Hippocampal formation (tissue), 2 donors: ENCODE measurements at places on chromosomes 7 and 10.

DNA sequence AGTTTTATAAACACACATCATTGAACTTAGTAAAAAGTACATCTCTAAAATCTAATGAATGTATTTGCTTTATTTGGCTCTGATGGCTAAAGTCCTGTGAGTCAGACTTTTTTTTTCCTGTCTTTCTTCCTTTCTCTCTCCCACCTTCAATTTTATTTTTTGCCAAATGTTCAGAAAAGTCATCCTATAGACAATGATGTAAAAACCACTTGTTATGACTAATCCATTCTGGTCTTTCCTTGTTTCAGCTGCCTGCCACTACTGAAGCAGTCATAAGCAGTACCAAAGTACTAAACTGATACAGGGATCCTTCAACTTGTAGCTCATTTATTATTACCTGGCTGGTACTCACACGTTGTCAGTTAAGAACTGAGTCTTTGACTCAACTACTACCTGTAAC, 23.9 kb downstream of the HECTD2 start:
- no peak for DNase-seq

GRCh38 chr10:11875494-11876281, 52.5 kb downstream of the PROSER2 start:
- DNase-seq, result no peak

DNA sequence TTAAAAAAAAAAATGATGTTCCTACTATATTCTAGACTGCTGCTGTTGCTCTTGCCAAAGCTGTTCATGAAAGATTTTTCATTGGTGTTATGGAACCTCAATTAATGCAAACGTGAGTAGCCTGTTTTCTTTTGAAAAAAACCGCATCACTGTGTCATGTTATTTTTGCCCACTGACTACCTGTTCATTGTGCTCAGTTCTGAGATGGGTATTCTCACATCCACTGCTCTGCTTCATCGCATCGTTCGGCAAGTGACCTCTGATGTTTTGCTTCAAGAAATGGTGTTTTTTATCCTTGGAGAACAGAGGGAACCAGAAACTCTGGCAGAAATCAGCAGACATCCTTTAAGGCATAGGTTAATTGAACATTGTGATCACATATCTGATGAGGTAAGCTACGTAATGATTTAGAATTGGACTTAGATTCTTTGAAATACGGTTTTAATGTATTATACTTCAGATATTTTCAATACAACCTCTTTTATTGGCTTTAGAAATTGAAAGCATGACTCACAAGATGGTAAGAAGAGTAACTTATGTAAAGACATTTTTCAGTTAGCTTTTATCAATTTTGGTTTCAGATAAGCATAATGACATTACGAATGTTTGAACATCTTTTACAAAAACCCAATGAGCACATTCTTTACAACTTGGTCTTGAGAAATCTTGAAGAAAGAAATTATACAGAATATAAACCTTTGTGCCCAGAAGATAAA, 24.6 kb downstream of the FHIP2A start:
- no peak for DNase-seq

- DNase-seq, result no peak
Measured at GRCh38 chr7:142469696-142470543, 212.1 kb upstream of the PRSS58 start.

GRCh38 chr10:77163670-77164348, 473.8 kb downstream of the KCNMA1 start:
- DNase-seq, result no peak

DNA sequence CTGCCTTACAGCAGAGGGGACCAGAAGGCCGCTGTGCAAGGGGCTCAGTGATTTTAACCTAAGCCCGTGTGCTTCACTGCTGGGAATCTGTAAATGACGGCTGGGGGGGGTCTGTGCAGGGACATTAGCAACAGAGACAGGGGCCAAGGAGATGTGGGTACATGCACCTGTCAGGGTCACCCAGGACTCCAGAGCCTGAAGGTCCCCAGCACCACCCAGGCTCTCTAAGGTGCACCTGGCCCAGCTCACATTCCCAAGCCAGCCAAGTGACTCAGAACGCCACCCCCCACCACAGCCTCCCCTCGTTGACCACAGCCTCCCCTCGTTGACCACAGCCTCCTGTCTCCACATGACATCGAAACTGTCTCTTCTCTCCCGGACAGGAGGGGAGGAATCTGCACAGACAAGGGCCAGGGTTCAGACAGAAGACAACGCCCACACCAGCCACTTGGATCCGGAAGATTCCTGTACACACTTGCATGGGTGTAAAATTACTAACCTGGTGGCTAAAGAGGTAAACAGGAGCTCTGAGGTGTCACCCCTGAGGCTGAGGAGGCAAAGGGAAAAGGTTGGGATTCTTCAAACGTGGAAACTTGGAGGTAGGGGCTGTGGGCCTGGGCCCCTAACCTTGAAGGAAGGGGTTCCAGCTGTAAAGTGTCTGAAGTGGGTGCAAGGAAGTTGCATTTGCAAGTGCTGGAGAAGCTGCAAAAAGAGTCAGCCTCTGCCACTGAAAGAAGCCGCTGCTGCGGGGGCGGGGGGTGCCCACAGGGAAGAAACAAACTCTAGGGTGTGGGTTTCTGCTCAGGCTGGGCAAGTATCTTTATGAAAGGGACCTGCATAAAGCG, 27.0 kb downstream of the CALML3 start:
- DNase-seq, result no peak

DNA sequence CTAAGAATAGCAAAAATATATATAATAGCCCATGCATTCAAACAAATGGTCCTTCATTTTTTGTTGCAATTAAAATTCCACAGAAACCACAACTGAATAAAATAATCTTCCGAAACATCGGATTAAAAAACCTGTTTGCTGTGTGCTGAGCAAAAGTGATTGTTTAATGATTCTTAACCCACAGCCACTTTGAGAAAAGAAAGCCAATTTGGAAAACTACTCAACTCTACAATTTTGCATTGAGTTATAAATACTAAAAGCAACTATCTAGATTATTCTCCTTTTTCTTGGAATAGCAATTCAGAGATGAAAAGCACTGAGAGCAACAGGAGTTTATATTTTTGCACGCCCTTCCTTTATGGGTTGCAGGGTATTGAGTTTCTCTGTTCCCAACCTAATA, 8.0 kb downstream of the ADRB1 start:
- no peak for DNase-seq
